ENCODE measurements at places on chromosomes 5 and 9. TPM values are rescaled to one million over a fixed set of nuclear protein-coding genes. Genes with fewer than 3 reads are reported as not detected.

- H3K36me3 ChIP-seq: no peaks in the 10 kb centered on the region
- no peaks in the 10 kb centered on the region for H3K4me1 ChIP-seq
- DNase-seq: no peak
Measured at GRCh38 chr5:160675988-160676387, 176.0 kb downstream of the ATP10B start.

GRCh38 chr5:87581661-87582060, 168.9 kb upstream of the CCNH start:
- DNase-seq: no peak
- H3K27ac ChIP-seq: no peak overlapping the region
- H3K27me3 ChIP-seq: peaks cover 1% of the 10 kb centered on the region

The ROPN1L gene
- 5.3 TPM for total RNA-seq

- H3K27me3 ChIP-seq: peaks cover 28% of the 10 kb centered on the region
- H3K4me1 ChIP-seq: no peaks in the 10 kb centered on the region
- H3K27ac ChIP-seq: no peak overlapping the region
- H3K36me3 ChIP-seq: no peaks in the 10 kb centered on the region
Measured at GRCh38 chr5:41695920-41696582, 174.2 kb downstream of the OXCT1 start.
